OCI-LY7 (cell line): ENCODE measurements at places on chromosomes 12 and 14.

GRCh38 chr12:128643155-128643554, 180.6 kb downstream of the SLC15A4 start:
- no peak for DNase-seq

- DNase-seq: no peak
Measured at GRCh38 chr14:38824706-38825105, 278.3 kb downstream of the SEC23A start.

- no peak for DNase-seq
Measured at GRCh38 chr14:106094654-106095189, 568.3 kb downstream of the TMEM121 start.

- no peak for DNase-seq
Measured at GRCh38 chr14:94601884-94602391, 10.3 kb upstream of the SERPINA3 start.
